Vagina (tissue), 2 donors: ENCODE measurements at places on chromosomes 16 and 17.

- no peak for DNase-seq
- H3K4me1 ChIP-seq: no peaks in the 10 kb centered on the region
- no peaks in the 10 kb centered on the region for H3K27me3 ChIP-seq
These were observed 100.4 kb downstream of the COPRS start for GRCh38 chr17:31758646-31759045.

DNA sequence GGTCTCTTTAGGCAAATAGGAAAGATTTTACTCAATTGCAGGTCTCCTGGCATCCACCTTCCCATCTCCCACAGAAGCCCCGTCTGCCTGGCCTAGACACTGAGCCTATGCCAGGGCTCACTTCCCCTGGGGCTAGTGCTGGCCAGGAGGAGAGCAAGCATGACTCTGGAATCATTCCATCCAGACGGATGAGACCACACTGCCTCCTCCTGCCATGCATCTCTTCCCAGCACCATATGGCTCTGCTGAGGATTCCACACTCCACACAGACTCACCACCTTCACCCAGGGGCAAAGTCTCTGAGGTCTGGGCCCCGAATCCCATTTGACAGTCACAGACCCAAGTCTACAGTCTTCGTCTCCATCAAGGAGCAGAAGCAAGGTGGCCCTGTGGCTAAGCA, 346.5 kb downstream of the C16orf95 start:
- H3K27me3 ChIP-seq: no peaks in the 10 kb centered on the region
- H3K4me3 ChIP-seq: no peak overlapping the region
- no peak overlapping the region for H3K27ac ChIP-seq
- no peak for DNase-seq

DNA sequence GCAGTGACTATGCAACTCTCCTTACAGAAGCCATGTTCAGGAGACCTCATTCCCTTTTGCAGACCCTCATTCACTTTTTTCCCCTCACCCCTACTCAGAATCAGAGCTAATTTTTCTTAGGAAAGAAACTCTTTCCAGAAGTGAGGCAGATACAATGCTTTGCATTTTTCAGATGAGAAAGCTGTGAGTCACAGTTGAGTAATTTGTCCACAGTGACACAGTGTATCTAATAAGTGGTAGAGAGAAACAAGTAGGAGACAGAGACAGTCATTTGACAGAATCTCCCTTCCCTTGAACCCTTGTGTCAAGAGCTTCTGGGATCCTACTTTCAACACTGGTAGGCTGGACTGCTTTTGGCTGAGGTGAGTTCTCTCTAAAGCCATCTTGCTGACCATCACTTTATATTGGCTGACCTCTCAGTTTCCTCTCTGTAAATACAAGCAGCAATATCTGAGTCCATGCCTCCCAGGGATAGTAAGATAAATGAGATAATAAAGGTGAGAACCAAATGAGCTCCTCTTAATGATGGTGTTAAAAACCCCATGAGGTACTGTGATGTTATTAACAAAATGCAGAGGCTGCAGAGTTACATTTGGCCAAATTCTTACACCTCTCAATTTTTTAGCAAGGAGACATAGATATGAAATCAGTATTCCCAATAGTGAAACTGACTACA, 130.8 kb downstream of the CA10 start:
- no peaks in the 10 kb centered on the region for H3K27me3 ChIP-seq
- no peak overlapping the region for H3K27ac ChIP-seq
- H3K36me3 ChIP-seq: no peaks in the 10 kb centered on the region

DNA sequence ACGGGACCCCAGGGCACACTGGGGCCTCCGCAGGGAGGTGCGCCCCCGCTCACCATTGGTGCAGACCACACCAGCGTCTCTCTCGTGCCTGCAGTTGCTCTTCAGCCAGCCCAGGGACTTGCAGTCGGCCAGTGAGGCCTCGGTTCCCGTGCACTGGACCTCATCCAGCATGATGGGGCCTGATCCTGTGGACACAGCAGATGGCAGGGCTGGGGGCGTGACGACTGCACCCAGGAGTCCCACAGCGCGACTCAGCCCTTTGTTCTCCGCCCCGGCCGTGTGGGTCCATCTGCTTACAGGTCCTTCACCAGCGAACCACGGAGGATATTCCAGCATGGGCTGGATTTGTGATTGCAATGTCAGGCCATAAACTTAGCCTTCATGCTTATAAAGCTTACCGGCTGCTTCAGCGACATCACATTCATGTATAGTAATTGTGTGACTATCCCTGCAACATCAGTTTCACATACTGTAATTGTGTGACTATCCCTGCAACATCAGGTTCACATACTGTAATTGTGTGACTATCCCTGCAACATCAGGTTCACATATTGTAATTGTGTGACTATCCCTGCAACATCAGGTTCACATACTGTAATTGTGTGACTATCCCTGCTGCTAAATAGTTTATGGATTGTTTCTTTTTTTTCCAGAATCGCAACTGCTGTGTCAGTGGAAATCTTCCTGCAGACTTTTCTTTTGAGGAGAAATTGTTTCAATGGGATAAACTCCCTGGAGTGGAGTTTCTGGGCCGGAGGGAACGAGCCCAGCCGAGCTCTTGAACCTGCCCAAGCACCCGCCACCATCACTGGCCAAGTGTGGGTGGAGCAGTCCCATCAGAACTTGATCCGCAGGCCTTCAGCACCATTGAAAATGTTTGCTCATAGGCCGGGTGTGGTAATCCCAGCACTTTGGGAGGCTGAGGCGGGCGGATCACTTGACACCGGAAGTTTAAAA, 4.8 kb downstream of the LGALS3BP start:
- H3K27me3 ChIP-seq: no peaks in the 10 kb centered on the region
- no peak overlapping the region for H3K4me3 ChIP-seq
- H3K36me3 ChIP-seq: no peaks in the 10 kb centered on the region
- H3K27ac ChIP-seq: peak overlapping the region; percentile 89
- peaks cover 88% of the 10 kb centered on the region for H3K4me1 ChIP-seq

DNA sequence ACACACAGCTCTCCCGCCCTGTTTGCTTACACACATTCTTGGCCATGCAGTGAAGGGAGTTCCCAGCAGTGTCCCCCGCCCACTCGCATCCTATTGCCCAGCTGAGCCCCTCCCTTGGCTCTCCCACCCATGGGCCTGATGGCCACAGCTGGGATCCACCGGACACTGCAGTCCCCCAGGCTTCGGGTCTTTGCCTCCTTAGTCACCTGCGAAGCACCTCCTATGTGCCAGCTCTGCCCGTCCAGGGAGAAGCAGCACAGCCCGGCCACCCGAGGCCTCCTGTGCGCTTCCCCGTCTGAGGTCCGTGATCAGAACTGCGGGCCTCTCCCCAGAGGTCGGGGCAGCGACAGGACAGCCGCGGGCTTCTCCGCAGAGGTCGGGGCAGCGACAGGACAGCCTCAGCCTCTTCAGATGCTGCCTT, 136.9 kb downstream of the BANP start:
- H3K27ac ChIP-seq: peak overlapping the region; percentile 82
- peaks cover 23% of the 10 kb centered on the region for H3K4me1 ChIP-seq
- H3K27me3 ChIP-seq: no peaks in the 10 kb centered on the region
- DNase-seq: no peak
- H3K4me3 ChIP-seq: no peak overlapping the region

DNA sequence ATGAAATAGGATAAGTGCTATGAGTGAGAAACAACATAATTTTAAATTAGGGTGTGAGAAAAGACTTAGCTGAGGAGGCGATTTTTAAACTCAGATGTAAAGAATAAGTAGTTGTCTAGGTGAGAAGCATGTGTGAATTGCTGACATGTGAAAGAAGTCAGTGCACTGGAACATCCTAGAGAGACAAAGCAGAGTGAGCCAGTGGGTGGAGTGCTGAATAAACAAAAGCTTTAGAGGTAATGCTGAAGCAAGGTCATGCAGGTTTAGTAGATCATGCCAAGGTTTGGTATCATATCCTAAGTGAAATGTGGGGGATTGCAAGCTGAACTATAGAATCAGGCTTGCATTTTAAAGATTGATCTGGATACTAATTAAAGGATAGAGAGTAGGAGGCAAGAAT, 89.4 kb downstream of the KIF2B start:
- DNase-seq: no peak
- H3K27ac ChIP-seq: no peak overlapping the region
- H3K36me3 ChIP-seq: no peaks in the 10 kb centered on the region
- no peak overlapping the region for H3K4me3 ChIP-seq

DNA sequence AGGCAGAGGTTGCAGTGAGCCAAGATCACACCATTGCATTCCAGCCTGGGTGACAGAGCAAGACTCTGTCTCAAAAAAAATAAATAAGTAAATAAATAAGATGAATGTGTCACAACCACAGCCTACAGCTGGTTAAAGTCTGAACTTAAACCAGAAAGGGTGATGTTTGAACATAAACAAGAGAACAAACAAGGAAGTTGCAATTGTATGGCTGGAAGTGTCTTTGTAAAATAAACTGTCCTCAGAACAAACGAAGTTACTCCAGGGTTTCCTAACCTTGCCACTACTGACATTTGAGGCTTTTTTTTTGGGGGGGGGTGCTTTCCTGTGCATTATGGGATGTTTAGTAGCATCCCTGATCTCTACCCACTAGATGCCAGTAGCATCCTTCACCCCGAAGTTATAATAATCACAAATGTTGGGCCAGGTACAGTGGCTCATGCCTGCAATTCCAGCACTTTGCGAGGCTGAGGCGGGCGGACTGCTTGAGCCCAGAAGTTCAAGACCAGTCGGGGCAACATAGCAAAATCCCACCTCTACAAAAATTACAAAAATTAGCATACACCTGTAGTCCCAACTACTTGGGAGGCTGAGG, 119.2 kb downstream of the XYLT1 start:
- no peaks in the 10 kb centered on the region for H3K27me3 ChIP-seq
- H3K27ac ChIP-seq: no peak overlapping the region
- H3K36me3 ChIP-seq: no peaks in the 10 kb centered on the region
- H3K4me1 ChIP-seq: peaks cover 38% of the 10 kb centered on the region
- no peak overlapping the region for H3K4me3 ChIP-seq

GRCh38 chr17:14052886-14053615, 16.3 kb upstream of the COX10 start:
- no peaks in the 10 kb centered on the region for H3K4me1 ChIP-seq
- no peak overlapping the region for H3K4me3 ChIP-seq
- H3K27ac ChIP-seq: no peak overlapping the region
- no peaks in the 10 kb centered on the region for H3K27me3 ChIP-seq
- peaks cover 12% of the 10 kb centered on the region for H3K36me3 ChIP-seq

DNA sequence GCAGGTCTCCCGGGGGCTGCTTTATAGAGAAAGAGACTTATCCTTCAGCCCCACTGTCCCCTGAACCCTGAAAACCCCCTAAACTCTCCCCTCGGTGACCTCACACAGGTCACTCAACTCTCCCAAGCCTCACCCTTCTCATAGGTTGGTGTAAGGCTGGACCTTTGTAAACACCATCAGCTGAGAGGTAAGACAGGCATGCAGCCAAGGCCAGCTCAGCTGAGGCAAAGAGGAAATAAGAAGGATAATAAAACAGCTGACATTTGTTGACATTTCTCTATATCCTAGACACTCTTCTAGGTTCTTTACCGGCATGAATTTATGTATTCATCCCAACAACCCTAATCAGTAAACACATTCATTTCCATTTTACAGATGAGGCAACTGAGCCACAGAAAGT, 134.3 kb downstream of the CCT6B start:
- no peaks in the 10 kb centered on the region for H3K27me3 ChIP-seq
- H3K4me1 ChIP-seq: no peaks in the 10 kb centered on the region
- DNase-seq: no peak
- H3K4me3 ChIP-seq: no peak overlapping the region
- H3K36me3 ChIP-seq: no peaks in the 10 kb centered on the region

DNA sequence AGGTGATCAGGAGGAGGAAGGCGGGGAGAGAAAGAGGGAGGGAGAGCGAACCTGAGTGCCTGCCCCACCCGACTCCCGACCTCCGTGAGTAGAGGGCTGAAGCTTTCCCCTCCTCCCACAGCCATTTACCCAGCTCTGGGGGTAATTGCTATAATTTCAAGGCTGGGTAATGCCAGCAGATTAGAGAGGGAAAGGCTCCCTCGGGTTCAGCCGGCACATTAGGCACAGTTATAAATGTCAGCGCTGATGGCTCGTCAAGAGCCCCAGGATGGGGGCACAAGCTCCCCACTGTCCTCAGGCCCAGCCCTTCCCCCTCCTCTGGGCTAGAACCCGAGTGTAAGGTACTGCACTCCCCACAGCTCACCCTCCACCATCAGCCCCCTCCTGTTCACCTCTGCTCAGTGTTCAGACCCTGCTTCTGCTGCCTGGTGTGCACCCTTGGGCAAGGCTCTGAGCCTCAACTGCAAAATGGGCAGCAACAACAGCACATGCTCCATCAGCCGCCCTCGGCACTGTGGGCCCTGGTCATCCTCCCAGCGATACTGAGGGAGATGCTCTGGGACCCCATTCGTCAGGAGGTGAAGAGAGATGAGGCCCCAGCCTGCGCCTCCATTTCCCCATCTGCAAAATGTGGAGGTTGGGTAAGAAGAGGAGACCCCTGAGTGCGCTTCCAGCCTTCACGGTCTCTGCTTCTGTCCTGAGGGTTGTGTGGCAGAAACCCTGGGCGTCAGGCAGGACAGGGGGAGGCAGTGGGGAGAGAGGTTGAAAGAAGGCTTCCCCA, 77.2 kb downstream of the NT5M start:
- H3K27me3 ChIP-seq: no peaks in the 10 kb centered on the region
- no peak for DNase-seq

GRCh38 chr16:51225878-51226277, 74.8 kb upstream of the SALL1 start:
- H3K27me3 ChIP-seq: no peaks in the 10 kb centered on the region
- H3K36me3 ChIP-seq: no peaks in the 10 kb centered on the region
- no peaks in the 10 kb centered on the region for H3K4me1 ChIP-seq
- no peak overlapping the region for H3K27ac ChIP-seq
- no peak for DNase-seq
- H3K4me3 ChIP-seq: no peak overlapping the region

GRCh38 chr17:70266394-70266793, 97.1 kb downstream of the KCNJ2 start:
- no peak for DNase-seq
- H3K4me1 ChIP-seq: no peaks in the 10 kb centered on the region
- no peak overlapping the region for H3K4me3 ChIP-seq
- no peak overlapping the region for H3K27ac ChIP-seq

- no peak overlapping the region for H3K4me3 ChIP-seq
- H3K4me1 ChIP-seq: no peaks in the 10 kb centered on the region
- H3K36me3 ChIP-seq: peaks cover 3% of the 10 kb centered on the region
- no peak overlapping the region for H3K27ac ChIP-seq
These were observed 22.3 kb downstream of the MARF1 start for GRCh38 chr16:15620611-15621195.
